ENCODE measurements at places on chromosomes 4 and X.

DNA sequence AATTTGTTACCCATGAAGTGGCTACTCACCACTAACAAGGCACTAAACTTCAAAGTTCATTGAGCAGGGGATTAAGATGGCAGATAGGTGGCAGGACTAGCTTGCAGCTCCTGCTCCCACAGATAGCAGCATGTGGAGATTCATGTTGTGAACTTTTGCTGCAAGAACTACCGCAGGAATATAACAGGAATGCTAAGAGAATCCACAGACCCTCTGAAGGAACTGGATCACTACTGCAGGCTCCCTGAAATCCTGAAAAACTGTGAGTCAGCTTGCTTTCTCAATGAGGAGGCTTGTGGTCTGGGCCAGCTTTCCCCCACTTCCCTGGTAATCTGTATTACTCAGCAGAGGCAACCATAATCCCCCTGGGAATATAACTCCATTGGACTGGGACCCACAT is 118.5 kb upstream of the VCX2 start:
- DNase-seq = no peak

GRCh38 chr4:52824603-52825459 is 37.3 kb upstream of the RASL11B start:
- DNase-seq = no peak

DNA sequence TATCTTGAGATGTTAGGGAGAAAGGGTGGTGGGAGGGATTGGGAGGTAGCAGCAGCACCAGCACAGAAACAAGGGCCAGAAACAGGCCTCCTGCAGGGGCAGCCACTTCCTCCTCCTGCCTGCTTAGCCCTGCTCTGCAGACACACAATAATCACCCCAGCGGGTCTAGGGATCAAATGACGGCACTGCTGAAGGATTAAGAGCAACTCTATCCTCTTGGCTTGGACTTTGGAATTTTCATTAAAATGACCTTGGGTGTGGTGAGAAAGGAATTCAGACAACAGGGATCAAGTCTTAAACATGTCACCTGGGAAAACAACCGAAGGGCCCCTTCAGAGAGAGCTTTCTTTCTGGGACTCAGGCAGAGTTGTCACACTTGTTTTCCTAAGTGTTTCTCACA is 353.4 kb downstream of the SPRY1 start:
- peak; percentile 54 for DNase-seq

DNA sequence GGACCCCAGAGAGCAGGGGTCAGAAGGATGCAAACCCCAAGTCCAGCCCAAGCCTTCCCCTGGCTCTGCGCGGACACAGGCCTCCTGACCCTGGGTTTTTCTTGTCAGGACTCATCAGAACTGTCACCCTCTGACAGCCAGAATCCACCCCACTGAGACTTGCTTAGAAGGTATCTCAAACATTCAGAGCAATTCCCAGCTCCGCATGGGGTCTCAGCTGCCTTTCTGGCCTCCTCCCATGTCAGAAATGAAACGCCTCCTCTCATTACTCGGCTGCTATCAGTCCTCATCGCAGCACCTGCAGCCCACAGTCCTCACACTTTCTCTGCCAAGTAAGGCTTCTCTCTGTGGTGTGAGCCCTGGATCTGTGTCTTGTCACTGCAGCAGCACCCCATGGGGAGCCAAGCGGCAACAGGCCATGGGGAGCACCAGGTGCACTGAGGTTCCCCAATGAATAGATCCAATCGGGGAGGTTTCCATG is 97.8 kb downstream of the WFS1 start:
- DNase-seq = peak; percentile 82

GRCh38 chr4:162401021-162401420 is 237.2 kb upstream of the FSTL5 start:
- DNase-seq = no peak

DNA sequence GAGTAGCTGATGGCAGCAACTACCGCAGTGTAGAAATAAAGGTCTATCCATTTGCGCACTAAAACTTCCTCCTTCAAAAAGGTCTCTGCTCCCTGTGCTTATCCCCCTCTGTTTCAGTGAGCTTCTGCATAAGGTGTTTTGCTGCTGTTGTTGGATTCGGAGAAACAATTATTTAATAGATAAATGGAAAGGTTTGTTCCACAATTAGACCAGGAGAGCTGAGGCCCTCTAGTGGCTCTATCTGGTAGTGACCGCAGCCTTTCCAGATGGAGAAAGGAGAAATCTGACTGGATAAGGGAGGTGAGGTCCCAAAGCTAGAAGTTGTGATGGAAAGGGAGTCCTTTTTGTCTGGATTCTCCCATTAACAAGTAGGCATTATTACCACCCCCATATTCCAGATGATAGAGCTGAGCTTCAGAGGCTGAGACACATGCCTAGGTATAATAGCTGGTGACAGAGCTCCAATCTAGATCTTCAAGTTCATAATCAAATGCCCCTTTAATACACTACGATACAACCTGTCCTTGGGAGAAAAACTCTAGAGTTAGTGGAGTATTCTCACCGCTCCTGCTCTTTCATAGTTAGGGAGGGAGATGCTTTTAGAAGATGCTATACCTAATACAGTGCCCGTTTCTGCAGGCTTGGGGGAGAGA is 5.1 kb upstream of the GABRQ start:
- peak; percentile 62 for DNase-seq

GRCh38 chrX:21176921-21177571 is 197.2 kb upstream of the CNKSR2 start:
- no peak for DNase-seq

DNA sequence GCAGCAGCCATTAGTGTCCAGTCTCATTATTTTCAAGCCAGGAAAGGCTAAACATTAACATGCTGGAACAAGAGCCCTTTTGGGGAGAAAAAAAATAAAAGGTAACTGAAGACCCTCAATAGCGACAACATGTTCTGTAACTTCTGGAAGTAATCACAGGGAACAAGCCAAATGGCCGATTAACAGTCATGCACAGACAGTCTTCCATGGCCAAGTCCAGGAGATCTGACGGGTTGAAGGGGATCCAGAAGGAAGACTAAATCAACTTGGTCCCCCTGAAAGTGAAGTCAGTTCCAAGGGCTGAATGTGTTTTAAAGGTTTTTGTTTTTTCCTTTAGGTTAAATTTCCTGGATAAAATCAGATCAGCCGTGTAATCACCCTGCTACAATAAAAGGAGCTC is 52.5 kb downstream of the LNX1 start:
- DNase-seq = no peak

- DNase-seq = no peak
These were observed 492 bp upstream of the HDAC8 start for GRCh38 chrX:72573158-72573511.

- DNase-seq = no peak
These were observed 29.9 kb upstream of the UBE2NL start for GRCh38 chrX:143854006-143854405.

GRCh38 chr4:3307486-3307885 is 14.7 kb downstream of the RGS12 start:
- DNase-seq = no peak

GRCh38 chr4:8090744-8091301 is 67.8 kb downstream of the ABLIM2 start:
- DNase-seq = no peak

DNA sequence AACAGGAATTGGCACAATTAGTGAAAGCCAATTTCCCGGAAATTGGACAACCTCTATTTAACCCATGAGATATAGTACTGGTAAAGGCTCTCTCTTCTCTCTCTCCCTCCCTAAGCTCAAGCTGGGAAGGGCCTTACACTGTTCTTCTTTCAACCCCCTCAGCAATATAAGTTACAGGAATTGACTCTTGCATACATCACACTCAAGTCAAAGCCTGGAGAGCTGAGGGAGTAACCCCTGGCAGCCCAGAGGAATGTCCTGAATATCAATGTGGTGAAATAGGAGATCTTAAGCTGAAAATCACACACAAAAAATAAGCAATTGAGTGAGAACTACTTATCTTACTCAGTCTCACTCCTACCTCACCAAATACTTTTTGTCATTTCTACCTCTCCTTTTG is 186.9 kb upstream of the SPOCK3 start:
- DNase-seq = peak; percentile 17

- no peak for DNase-seq
These were observed 105.3 kb downstream of the SPCS3 start for GRCh38 chr4:176425035-176425434.

DNA sequence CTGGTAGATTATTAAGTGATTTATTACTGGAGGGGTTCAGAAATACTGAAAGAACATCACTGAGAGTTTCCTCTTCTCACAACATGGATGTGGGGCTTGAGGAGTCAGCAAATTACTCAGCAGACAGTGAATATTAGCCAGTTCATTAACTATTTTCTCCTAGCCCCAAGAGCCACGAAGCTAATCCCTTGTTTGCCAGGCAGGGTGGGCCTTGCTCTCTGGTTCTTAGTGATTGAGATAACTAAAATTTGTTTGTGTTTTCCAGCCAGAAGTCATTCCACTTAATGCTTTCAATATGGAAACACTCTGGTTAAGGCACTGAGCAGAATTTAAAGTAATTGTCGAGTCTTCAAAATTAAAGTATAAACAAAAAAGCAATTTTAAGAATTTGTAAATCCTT is 40.1 kb upstream of the PASD1 start:
- no peak for DNase-seq
